ENCODE measurements at places on chromosomes 5 and 9.

DNA sequence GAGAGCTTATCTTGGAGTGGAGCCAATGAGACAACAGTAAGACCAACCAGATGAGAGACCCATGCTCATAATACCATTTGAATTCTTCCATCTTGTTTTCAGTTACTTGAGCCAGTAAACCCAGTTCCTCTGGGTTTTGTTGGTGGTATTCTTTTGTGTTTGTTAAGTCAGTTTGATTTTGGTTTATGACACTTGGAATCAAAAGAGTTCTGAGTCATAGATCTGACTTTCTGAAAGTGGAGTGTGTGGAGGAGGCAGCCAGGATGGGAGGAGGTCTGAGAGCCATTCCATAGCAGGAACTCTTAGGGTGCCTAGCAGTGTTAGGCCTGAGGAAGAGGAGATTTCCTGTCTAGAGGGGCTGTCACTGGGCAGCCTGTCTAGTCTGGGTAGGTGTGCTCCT, 24.6 kb upstream of the PANK3 start:
- DNase-seq: no peak

- DNase-seq: no peak
Observed at GRCh38 chr5:139882961-139883539, 87.4 kb downstream of the PSD2 start.

DNA sequence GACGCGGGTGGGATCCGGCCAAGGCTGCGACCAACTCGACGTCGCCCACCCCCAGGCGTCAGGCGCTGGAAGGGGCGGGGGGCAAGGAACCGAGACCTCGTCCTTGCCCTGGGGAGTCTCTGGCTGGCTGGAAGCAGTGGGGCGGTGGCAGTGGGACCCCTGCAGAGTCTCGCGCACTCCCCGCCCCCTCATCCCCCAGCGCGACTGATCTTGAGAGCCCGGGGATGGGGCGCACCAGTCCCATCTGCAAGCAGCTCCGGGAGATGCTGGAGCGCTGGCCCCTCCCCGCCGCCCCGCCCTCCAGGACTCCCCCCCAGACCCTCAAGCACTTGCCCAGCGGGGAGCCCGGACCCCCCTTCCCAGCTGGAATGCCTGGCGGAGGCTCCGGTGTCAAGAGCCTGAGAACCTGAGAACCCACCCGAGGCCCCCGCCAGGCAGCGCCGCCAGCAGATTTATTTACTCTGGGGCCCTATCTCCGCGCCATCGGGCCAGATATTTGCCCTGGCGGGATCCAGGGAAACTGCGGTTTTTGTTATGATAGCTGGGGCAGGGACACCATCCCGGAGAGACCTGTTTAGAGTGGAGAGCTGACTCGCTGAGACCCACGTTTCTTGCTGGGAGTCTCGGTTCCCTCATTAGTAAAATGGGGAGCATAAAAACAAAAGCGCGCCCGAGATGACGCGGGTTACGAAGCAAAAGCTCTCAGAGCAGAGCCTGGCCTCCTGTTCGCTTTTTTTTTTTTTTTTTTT, 1.2 kb downstream of the PRRT1B start:
- no peak for DNase-seq

DNA sequence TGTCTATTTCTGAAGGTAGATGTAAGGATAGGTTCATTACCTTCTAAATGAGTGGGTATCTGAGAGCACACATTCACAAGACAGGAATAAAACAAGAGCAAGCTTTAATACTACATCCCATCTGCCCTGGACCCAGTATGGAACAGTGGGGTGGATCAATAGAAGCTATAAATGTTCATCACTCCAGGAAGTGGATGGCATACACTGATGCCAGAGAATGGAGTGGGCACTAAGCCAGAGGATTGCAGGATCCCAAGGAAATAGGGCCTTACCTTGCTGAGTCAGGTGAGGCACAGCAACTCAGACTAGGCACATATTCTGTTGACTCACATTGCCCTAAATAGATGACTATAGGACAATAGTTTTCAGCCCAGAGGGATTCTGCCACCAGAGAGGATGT, 21.3 kb upstream of the COX7C start:
- DNase-seq: no peak
